Activated naive CD4-positive, alpha-beta T cell treated with anti-CD3 and anti-CD28 coated beads, Interleukin-2, amount 50 U/mL, for 72 hours (primary cell): ENCODE measurements at places on chromosomes 7 and 10. TPM values are rescaled to one million over a fixed set of nuclear protein-coding genes. Genes with fewer than 3 reads are reported as not detected.

SPDYE2 gene
- total RNA-seq: not detected

UTF1 gene
- not detected for total RNA-seq

GRCh38 chr7:34320412-34320811, 337.6 kb upstream of the NPSR1 start:
- no peak for DNase-seq

- DNase-seq: no peak
Measured at GRCh38 chr7:33968591-33968990, 63.3 kb downstream of the BMPER start.

GRCh38 chr7:50610521-50611277, 45.5 kb upstream of the DDC start:
- DNase-seq: peak; percentile 35
